Pulmonary artery endothelial cell (primary cell): ENCODE measurements at places on chromosomes 3 and 15.

DNA sequence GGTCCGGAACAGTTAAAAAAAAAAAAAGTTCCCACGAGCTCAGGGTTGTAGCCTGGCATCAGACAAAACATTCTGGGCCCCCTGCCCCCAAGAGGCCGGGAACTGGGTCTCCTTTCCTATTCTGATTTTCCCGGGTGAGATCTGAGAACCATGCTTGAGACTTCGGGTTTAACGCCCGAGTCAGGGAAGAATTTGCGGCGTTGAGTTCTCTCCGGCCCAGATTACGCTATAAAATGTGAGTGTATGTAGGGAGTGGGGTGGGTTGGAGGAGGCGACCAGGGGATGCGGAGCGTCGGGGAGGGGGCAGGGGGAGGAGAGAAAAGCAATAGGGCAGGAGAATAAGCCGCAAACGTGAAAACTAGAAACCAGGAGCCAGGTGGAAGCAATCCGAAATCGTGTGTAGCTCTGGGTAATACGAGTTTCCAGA, 2.7 kb downstream of the ZIC1 start:
- no peak for DNase-seq

DNA sequence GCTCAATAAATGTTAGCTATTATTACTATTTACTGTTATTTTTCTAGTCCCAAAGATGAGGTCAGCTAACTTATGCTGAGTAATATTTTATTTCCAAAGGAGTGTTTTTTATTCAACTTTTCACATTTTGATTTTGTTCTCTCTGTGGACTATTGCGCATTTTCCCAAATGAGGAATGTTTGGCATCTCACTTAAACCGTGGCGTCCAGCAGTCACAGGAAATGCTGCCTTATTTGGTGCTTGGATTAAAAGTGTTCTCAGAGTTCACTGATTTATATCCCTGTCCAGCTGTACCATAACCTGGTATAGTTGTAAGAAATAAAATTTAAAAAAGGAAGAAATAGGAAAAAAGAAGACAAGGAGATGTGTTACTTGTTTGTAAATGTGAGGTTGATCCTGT, 166.8 kb downstream of the THSD4 start:
- no peak for DNase-seq

GRCh38 chr3:24533561-24534193, 39.0 kb upstream of the THRB start:
- DNase-seq, result no peak

GRCh38 chr15:55823191-55823670, 80.3 kb upstream of the PRTG start:
- no peak for DNase-seq

DNA sequence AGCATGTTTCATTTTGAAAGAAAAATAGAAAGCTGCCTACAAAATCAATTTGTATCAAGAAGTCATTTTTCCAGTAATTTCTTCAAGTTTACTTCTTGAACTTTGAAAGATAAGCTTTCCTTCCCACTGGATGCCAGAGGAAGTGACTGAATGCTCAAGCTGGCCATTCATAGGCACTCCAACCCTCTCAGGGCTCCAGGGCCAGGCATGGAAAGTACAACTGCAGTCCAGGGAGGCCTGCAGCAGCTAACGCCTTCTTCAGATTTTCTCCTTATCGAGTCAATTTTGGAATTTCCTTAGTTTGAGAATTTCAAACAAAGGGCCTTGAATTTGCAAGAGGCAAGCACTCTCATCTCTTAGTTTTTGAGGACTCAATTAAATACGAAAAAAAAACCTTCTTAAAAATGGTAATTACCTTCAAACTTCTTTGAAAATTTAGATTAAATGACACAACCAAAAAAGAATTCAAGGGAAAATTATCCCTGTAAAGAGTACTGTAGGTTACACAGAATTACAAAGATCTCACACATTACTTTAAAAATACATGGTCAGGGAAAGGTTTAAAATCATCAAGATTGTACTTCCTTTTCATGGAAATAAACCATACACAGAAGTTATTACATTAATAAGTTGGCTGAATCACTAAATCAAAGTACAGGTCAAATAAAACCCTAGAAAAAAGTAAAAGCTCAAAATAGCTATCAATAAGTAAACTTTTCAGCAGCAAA, 2.5 kb downstream of the UBP1 start:
- DNase-seq, result peak; percentile 36

GRCh38 chr3:123380261-123380660, 68.6 kb downstream of the ADCY5 start:
- no peak for DNase-seq

- DNase-seq, result no peak
These were observed 366.9 kb downstream of the RSL24D1 start for GRCh38 chr15:54829821-54830220.

- no peak for DNase-seq
These were observed 111.5 kb downstream of the SEMA5B start for GRCh38 chr3:122916084-122916483.

- no peak for DNase-seq
These were observed 2.5 kb upstream of the HHLA2 start for GRCh38 chr3:108293858-108294257.

DNA sequence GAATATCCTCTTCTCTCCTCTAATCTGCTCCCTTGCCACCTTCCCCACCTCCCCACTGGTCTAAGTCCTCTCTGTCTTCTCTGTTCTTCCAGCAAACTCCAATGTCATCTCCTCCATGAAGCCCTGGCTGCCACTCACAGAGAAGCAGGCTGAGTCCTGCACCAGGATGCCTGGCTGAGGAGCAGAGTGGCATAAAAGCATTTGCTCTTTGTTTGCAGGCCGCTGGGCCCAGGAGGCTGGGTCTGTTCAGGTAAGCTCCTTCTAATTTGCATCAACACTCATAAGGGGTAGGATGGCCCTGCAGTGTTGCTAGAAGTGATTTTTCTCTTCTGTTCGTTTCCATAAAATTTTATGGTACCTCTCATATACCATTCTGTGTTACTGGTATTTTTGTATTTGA, 43.2 kb upstream of the KLHL25 start:
- no peak for DNase-seq

DNA sequence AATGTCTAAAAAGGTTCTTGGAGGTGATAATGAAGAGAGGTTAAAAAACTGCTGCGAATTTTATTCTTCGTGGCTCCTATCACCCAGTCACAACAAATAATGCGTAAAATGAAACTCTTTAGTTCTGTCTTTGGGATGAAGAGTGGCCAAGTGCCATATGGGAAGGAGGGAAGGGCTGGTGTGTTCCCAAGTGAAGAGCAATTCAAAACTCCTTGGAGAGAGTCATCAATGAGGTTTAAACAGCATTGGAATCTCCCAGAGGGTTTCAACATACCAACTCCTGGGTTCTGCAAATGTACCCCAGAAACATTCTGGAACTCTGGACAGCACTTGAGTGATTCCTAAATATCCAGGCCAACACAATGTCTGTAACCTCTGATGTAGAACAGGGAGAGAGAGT, 45.3 kb downstream of the SLCO3A1 start:
- DNase-seq, result no peak

- DNase-seq, result no peak
These were observed 22.3 kb downstream of the CAND2 start for GRCh38 chr3:12818773-12819172.

DNA sequence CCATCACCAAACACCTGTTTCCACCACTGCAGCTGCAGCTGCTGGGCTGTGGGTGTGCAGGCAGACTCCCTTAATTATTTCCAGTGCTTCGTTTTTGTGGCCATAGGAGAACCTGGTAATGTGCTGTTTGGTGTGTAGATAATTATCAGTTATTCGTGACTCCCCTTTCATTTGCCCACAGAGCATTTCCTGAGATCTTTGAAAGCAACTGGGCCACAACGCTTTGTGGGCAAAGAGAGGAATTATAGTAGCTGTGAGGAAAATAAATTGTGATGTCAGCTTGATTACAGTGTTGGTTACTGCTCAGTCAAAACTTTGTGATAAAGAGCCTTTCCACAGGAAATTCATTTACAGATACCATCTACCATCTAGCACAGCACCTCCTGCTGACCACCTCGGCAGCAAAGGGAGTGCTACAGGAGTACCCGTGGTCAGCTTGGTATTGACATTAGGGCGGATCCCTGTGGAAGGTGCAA, 193.3 kb upstream of the SLCO3A1 start:
- DNase-seq, result no peak
